Epithelial cell of alveolus of lung (primary cell): ENCODE measurements at places on chromosomes 12 and 14. TPM values are rescaled to one million over a fixed set of nuclear protein-coding genes. Genes with fewer than 3 reads are reported as not detected.

ZDHHC22 gene
- not detected in 2 replicates for total RNA-seq

SLC10A1 gene
- total RNA-seq = not detected in 2 replicates

CMA1 gene
- total RNA-seq = not detected in 2 replicates

RILPL2 gene
- total RNA-seq = 2.6 and 5.9 TPM in 2 replicates
